Globus pallidus (tissue), 1 donor: ENCODE measurements at places on chromosomes 3 and 15.

GRCh38 chr3:157920822-157921700 lies 185.2 kb downstream of the SHOX2 start:
- no peak for DNase-seq

DNA sequence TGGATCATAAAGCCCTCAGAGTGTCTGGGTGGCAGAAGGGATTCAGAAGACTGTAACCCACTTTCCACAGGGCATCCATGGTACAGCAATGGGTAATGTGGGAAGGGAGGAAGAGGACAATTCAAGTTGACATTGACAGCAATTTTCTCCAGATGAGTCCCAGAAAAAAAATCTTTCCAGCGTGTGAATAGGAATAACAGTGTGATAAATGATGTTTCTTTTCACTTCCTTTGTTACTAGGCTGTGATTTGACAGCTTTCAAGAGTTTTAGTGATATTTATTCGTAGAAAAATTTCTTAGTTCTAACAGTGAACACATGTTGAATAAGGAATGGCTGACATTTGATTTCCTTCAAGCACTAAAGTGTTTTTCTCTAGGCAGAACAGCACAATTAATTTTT lies 186.4 kb downstream of the CADPS start:
- no peak for DNase-seq

DNA sequence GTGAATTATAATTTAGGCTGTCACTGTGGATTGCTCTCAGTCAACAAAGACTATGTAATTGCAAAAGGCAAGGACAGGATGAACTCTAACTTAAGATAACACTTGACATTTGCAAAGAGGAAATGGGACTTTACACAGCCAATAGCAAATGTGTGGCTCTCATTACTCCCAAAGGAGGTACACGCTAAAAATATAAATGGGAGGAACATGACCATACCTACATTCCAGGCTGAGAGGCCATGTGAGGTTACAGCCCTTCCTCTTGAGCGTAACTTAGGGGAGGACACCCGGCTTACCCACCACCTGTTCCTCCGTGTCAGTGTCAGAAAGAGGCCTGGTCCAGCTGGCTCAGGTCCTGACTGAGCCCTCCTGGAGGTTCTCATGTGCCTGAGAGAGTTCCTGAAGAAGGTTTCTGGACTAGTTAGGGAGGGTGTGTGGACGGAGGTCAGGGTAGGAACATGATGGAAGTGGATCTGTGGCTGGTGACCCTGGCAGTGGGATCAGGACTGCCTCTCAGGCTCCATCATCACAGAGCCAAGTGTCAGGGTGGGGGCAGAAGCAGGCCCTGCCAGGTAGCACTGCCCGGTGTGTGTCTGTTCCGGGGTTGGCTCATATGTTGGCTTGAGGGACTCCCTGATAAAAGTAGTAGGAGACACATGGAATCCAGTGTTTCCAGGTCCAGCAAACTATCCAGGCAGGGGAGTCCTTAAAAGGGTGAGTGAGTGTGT lies 7.9 kb downstream of the POPDC2 start:
- no peak for DNase-seq

DNA sequence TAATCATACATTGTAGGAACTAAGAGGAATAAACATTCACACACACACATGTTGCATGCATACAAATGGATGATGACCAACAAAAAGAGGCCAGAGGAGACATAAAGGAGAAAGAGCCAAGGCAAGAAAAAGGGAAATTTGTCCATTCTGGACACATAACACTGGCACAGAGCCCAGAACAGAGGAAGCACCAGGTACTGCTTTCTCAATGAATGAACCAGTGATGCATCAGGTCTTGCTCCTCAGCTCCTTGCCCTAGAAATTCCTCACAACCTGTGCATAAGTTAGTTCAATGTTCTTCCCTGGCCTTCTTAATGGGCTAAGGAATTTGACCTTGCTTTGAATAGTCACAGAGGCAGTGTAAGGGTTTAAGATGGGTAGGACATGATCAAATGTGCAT lies 270.3 kb downstream of the ERC2 start:
- DNase-seq, result no peak

DNA sequence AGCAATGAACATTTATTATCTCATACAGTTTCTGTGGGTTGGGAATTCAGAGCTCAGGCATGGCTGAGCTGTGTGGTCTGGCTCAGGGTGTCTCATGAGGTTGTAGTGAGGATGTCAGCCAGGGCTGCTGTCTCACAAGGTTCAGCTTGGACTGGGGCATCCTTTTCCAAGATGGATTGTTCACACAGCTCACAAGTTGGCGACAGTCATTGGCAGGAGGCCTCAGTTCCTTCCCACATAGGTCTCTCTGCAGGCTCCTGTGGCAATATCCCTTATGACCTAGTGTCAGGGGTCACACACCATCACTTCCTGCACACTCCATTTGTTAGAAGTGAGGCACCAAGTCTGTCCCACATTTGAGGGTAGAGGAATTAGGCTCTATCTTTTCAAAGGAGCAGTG lies 56.0 kb downstream of the RPLP1 start:
- no peak for DNase-seq

DNA sequence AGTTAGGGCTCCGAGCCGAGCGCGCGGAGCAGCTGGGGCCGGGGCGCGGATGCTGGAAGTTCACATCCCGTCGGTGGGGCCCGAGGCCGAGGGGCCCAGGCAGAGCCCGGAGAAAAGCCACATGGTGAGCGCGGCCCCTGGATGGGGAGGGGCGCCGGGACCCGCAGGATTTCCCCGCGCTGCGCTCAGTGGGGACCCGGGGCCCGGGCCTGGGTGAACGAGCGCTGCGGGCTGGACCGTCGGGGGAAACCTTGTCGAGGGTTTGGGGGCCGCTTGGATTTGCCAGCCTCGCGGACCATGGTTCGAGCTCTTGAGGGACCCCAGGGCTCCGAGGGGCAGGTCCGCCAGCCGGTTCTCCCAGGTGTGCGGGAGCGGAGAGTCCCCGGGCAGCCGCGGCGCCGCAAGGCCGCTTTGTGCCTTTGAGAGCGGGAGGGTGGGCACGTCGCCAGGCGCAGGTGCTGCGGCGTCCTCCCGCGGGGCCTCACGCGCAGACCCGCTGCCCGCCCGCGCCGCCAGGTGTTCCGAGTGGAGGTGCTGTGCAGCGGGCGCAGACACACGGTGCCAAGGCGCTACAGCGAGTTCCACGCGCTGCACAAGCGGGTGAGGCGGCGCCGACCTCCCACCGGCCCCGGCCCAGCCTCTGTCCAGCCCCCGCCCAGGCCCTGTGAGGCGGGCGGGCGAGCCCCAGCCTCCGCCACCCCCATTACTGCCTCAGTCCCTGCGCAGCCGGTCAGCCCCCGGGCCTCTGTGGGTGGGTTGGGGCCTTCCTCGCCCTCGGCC lies at the start of gene SNX22:
SNX22 (plus strand) TSS at position 5 of the 780 bp plus-strand sequence; CDS start at position 50, 45 bp downstream.
- DNase-seq, result no peak

DNA sequence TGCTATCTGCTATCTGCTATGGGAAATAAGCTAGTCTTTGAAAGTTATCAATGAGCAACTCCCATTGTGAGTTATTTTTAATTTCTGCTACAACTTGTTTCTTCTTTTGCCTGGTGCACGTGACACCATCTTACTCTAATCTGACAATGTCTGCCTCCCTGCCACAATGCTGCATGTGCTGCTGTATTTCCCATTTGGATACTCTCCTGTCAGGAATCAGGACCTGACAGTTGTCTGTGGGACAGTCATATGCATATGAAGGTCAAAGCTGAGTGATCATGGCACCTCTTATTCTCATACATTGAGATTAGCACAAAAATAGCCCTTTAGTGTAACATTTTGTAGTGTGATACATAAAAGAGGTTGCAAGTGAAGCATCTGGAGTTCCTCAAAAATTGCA lies 45.8 kb downstream of the HMG20A start:
- no peak for DNase-seq

DNA sequence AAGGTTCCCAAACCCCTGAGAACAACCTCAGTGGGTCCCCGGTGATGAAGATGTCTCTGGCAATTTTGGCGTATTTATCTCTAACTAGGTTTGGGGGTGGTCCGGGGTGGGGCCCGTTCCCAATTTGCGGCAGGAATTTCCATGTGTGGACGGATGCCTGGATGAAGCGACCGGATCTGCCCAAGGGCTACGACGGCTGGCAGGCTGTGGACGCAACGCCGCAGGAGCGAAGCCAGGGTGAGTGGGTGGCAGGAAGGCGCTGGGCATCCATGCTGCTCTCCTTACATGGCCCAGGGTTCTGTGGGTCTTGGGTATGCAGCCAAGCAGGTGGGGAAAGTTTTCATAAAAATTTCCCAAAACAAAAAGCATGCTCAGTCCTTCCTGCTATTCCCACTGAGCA lies 29.3 kb downstream of the TGM4 start:
- no peak for DNase-seq

DNA sequence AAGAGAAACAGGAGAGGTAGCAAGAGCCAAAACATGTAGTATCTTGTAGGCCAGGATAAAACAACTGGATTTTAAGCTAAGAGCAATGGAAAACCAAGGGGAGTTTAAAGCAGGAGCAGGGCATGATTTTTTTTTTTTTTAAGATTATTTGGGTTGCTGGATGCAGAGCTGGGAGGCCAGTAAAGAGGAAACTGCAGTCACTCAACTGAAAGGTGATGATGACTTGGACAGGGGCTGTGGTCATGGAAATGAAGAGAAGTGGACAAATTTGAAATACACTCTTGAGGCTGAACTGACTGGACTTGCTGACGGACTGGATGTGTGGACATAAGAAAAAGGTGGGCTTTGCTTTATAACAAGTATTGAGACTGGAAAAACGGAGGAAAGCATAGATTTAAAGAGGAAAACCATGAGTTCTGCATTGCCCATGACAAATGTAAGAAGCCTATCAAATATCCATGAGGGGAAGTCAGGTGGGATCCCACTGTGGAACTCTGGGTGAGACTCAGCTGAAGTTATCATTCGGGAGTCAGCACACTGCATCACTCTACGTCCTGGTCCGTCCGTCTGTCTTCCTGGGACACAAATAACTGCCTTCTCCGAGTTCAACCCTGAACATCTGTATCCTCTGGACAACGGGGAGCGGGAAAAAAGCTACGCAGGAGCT lies 688 bp downstream of the XPC start:
- no peak for DNase-seq

DNA sequence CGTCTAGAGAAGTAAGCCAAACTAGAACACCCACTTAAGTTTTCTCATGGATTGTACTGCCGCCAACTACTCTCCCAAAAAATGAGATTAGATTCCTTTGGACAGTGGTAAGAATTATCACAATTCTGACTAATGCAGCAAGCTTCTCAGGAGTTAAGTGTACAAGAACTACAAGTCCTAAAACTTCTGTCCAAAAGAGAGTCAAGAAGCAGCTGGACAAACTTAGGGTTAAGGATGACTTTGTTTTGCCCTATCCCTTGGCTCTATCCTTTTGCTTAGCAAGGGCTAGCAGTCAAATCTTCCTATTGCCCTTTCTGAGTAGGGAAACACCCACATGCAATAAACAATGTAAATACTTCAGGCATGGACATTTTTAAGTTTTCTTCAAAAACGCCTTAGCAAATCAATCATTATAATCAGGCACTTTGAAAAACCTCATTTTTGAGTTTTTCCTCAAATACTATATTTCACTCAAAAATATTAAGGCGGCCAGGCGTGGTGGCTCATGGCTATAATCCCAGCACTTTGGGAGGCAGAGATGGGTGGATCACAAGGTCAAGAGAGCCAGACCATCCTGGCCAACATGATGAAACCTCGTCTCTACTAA lies 19.5 kb downstream of the RAF1 start:
- no peak for DNase-seq

- no peak for DNase-seq
Measured at GRCh38 chr3:16490062-16490619, 23.4 kb downstream of the RFTN1 start.

- DNase-seq, result no peak
Measured at GRCh38 chr15:41510728-41511127, 2.9 kb downstream of the LTK start.

DNA sequence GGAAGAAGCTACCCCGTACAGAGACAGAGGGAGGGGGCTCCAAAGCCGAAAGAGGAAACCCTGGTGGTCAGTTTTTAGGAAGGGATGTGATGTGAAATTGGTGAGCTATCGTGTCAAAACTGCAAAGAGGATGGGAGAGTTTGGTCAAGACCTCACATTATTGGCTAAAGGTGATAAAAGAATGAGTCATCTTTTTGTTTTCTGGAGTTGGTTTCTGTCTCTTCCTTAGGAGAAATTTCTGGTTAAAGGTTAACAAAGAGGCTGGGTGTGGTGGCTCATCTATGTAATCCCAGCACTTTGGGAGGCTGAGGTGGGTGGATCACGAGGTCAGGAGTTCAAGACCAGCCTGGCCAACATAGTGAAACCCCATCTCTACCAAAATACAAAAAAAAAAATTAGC lies 217.8 kb upstream of the CBLB start:
- no peak for DNase-seq

GRCh38 chr3:155334914-155335723 lies 41.6 kb upstream of the STRIT1 start:
- DNase-seq, result no peak

DNA sequence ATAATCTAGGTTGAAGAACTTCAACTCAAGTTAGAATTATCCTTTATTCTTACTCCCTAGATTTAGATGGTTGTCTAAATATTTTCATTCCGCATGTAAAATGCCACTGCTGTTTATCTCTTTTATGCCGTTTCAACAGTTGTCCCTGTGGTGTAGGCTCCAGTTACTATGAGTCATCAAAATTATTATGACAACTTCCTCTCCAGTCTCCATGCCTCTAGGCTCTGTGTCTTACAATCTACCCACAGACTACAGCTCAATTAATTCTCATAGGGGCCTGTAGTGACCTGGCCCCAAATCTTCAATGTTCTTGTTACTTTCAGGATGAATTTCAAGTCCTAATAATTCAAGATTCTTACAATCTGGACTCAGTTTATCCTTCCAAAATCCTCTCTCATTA lies 105.8 kb upstream of the UNC13C start:
- DNase-seq, result no peak

- DNase-seq, result no peak
Measured at GRCh38 chr3:171347301-171348039, 112.7 kb downstream of the TNIK start.

DNA sequence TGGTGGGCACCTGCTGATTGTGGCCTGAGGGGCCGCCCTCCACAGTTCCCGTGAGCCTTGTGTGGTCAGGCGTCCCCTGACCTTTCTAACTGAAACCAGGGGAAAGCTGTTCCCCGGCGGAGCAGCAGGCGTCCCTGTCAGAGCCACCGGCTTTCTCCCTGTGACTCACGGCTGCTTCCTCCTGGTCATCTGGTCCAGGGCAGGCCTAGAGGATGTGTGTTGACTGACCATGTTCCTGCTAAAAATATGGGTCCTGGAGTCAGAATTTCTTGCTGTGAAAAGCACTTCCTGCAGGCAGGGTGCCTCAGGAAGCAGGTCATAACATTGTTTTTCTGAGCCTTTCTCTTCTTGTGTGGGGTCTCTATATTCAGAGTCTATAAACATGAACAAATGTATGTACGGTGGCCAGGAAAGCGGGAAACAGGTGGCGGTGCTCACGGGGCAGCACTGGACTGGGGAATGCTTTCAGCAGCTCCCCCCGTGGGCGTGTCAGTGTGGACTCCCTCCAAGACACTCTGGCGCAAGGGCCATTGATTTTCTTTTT lies 38.4 kb upstream of the CGNL1 start:
- no peak for DNase-seq

DNA sequence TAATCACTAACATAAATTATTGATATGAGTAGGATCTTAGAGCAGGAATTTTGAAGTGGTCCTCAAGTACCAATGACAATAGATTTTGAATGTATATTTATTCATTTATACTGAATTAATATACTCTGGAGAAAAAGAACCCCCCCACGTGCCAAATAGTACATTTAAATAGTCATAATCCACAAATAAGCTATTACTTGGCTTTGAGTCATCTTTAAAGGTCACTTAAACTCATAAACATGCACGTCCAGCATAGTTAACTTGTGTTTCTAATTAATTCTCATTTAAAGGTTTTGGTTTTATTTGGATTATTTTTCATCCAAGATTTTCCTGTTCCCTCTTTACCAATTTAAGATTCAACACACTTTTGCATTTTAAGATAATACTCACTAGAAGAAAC lies 35.1 kb downstream of the FGF7 start:
- no peak for DNase-seq
